ENCODE measurements at places on chromosomes 3 and 15.

DNA sequence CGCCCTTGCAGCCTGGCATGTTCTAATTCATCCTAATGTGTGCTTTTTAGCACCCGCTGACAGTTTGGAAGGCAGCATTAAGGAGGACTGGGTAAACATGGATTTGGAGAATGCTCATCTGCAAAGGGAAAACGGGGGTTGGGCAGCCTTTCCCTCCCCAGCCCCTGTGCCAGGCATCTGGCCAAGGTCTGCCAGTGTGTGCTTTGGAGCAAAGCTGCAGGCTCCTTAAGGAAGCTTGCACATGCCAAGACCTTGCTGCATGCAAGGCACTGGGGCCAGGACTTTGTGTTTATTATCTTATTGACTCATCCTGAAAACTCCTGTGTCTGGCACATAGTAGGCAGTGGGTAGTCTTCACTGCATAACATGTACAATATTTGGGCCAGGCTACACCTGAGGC lies 20.1 kb downstream of the FAM3D start:
- no peak for DNase-seq

DNA sequence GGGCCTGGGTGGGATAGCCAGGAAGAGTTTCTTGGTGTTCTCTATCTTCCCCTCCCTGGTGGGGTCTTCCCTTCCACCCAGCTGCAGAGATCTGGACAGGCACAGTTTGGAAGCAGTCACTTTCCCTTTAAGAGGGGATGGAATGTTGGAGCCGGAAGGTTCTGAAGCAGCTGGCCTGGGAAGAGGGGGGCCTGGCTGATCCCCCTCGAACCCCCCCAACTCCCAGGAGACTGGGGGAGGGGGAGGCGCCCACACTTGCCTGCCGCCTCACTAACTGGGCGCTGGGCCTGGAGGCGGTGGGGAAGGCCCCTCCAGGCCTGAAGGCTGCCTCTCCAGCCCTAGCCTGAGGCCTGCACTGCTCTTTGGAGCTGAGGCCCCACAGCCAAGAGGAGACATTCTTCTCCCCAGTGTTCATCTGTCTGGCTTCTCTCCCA lies 1.4 kb downstream of the DVL3 start:
- no peak for DNase-seq

- DNase-seq, result no peak
Measured at GRCh38 chr3:63387568-63387967, 109.5 kb downstream of the SYNPR start.

GRCh38 chr15:79157631-79158592 lies 67.3 kb upstream of the RASGRF1 start:
- no peak for DNase-seq

- DNase-seq, result no peak
Measured at GRCh38 chr15:80177156-80177555, 24.4 kb downstream of the FAH start.

All from cortex of kidney (tissue), 1 donor.